ENCODE measurements at places on chromosomes 5 and 9.
A peak's percentile ranks its signal among the peaks of the same experiment; 100 is the strongest.

DNA sequence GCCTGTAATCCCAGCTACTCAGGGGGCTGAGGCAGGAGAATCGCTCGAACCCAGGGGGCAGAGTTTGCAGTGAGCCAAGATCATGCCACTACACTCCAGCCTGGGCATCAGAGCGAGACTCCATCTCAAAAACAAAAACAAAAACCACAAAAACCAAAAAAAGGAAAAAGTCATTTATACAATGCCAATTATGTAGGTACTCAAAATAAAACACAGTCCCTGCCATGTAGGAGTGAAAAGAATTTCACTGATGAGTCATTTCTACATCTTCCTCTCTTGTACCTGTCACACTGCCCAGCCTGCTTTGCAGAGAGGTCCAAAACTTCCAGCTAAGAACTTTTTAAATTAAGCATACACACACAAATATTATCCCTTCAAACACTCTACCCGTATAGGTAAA is 215.8 kb downstream of the EPB41L4A start:
- no peak for DNase-seq

- no peak for DNase-seq
These were observed 986.9 kb upstream of the ARRDC3 start for GRCh38 chr5:92370032-92370431.

- no peak for DNase-seq
These were observed 34.6 kb downstream of the SGCD start for GRCh38 chr5:156361436-156362109.

DNA sequence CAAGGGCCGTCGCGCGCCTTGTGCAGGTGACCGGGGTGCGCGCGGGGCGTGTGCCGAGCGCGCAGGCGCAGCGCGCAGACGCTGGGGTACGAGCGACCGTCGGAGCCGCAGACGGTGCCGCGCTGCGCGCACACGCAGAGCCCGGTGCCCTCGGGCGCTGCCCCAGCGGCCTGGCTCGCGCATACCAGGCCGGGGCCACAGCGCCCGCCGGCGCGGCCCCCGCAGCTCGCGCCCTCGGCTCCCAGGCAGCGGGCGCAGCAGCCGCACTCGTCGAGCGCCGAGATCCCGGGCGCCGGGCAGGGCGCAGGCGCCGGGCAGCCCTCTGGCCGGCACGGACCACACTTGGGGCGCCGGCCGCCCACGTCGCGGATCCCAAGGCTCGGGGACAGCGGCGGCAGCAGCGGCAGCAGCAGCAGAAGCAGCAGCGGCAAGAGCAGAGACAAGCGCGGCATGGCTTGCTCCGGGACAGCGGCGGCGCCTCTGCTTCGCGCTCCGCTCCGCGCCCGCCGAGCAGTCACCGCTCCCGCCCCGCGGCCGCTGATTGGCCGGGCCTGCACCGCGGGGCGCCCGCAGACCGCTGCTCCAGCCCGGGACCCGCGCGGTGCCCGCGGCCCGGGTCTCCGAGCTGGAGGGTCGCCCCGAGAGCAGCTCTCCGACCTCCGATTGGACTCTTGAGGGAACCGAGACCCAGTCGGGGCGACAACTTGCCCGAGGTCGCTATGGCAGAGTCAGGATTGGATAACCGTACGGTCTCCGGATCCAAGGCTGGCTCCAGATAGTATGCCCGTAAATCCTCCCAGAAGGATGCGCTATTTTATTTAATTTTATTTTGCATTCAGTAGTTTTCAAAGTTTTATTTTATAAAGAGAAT is at the start of gene IGFBPL1:
Gene IGFBPL1, minus strand, starts transcription at position 482 of the 871 bp plus-strand sequence. Its CDS starts 30 bp downstream, at position 452.
- DNase-seq, result peak; percentile 62

- no peak for DNase-seq
These were observed 313.8 kb downstream of the SLF1 start for GRCh38 chr5:94932259-94932658.

DNA sequence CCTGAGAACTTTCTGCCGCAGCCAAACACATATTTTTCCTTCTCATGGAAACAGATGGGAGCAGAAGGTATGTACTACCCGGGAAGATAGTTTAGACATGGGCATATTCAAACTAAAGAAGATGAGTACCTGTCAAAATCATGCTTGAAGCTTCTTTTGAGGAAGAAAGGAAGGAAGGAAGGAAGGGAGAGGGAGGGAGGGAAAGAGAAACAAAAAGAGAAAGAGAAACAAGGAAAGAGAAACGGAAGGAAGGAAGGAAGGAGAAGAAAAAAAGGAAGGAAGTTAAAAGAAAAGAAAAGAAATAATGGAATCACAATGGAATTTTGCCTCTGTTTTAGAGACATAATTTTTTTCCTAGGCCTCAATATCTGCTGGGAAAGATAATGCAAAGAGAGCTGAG is 34.6 kb downstream of the EPB41L4A start:
- no peak for DNase-seq

DNA sequence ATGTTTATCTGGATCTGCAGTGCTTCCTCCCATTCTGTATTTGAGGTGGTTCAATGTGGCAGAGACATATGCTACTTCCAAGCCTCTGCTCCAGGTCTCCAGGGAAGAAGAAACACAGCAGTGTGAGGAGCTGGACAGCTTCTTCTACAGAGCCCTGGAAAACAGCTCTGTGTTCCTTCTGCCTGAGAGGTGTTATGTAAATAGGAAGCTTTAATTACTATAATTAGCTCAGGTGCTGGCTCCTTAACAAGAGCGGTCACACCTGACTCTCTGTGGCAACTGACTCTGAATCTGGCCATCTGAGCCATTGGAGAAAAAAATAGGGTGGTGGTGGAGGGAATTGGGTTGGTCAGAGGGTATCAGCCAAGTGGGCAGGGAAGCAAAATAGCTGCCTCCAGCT is 332.4 kb upstream of the BRINP1 start:
- no peak for DNase-seq

GRCh38 chr5:56012281-56012963 is 17.7 kb upstream of the IL6ST start:
- DNase-seq, result peak; percentile 69

- no peak for DNase-seq
These were observed 59.7 kb downstream of the OSMR start for GRCh38 chr5:38905516-38905915.

- no peak for DNase-seq
These were observed 218.7 kb upstream of the S1PR3 start for GRCh38 chr9:88772575-88772974.

DNA sequence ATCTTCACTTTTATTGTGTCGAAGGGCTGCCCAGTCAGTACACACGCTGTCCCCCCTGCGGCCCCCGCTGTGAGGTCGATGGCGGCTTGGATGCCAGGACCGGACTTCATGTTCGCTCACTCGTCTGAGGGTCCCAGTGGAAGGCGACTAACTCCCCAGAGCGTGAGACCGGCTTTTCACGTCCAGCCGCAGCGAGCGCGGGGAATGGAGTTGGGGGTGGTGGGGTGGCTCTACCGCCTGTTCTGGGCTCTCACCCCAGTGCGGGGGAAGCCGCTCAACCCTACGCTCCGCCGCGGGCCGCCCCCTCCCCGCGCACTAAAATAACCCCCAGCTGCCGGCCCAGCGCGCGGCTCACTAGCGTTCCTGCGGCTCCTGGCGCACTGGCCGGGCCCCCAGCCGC is at the start of gene SLC25A2:
Gene SLC25A2, minus strand, starts transcription at position 294 of the 400 bp plus-strand sequence. Its CDS starts 184 bp downstream, at position 110.
- DNase-seq, result no peak

- no peak for DNase-seq
These were observed 28.0 kb upstream of the MIER3 start for GRCh38 chr5:56979968-56980367.

GRCh38 chr9:92664394-92665152 is 5.4 kb downstream of the IPPK start:
- no peak for DNase-seq

GRCh38 chr5:67619235-67619634 is 422.6 kb upstream of the CD180 start:
- no peak for DNase-seq

DNA sequence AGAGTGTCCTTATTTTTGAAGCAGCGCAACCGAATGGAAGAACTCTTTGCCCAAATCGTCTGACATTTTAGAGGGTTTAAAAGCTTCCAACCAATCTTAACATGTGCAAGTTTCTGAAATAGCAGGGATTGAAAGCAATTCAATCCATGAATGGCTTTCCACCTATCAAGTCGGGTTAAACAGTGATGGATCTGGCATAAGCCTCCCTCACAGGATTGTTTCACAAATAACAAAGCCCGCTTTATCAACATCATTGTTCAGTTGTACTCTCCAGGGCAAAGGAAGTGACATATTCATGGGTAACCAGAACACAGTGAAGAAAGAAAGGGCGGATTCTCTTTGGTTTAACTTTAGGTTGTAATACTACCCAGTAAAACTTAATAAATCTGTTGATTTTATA is 497.3 kb downstream of the MTRR start:
- DNase-seq, result no peak

DNA sequence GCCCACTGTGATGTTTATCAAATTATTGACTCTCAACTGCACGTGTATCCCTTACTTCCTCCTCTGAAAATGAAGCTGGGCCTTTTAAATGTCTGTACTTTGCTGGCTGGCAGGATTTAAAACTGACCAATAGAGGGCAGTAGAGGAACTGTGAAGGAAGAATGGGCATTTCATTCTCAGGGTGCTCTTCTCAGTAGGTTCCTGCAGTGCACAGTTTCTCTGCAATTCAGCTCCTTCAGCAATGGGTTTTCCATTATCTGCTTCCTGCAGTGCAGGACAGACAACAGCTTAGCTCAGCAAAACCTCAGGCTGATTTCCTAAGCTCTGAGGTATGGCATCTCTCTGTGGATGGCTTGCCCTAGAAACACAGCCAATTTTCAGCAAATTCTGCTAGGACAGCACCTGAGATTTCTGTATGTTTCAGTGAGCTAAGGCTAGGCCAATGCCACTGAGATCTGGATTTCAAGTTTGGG is 298.4 kb upstream of the PRDM9 start:
- peak; percentile 59 for DNase-seq

DNA sequence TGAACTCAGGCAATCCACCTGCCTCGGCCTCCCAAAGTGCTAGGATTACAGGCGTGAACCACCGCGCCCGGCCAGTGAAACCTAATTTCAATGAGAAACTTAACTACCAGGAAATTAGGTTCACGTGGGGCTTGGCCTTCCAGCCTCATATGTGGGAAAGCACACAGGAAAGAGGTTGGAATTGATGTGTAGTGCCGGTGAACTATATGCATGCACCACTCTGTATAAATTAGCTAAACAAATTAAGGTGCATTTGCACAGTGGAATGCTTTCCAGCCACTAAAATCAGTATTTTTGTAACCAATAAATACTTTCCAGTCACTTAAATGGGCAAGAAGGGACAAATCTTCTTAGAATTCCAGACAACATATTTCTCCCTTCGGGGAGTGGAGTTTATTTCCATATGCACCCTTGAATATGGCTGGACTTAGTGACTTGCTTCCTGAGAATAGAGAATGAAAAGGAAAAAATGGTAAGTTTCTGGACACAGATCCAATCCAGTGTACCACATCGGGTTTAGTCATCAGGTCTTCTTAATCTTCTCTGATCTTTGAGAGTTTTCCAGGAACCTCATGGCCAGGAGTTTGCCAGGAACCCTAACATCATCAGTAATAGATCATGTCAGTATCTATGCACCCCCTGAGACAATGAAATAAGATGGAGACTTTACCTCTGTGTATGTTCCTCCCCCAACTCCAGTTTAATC is 24.9 kb downstream of the ATOX1 start:
- DNase-seq, result no peak

DNA sequence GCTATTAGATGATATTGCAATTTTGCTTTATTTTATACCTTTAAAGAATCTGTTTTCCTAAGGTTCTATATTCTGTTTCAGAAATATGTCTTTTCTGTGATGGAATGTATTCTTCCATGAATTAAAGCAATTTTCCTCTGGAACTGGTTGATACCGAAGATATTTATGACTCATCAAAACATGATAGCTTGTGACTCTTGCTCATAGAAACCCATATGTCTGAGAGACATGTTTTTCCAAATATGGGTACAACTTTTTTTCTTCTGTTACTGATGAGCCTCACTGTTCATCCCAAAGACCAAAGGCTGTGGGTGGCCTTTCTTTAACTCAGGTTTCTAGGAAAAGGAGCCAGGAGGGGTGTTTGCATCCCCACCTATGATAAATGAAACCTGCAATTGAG is 126.1 kb upstream of the PAPPA start:
- DNase-seq, result no peak

GRCh38 chr9:28808042-28808441 is 1234.8 kb upstream of the C9orf72 start:
- peak; percentile 0 for DNase-seq

DNA sequence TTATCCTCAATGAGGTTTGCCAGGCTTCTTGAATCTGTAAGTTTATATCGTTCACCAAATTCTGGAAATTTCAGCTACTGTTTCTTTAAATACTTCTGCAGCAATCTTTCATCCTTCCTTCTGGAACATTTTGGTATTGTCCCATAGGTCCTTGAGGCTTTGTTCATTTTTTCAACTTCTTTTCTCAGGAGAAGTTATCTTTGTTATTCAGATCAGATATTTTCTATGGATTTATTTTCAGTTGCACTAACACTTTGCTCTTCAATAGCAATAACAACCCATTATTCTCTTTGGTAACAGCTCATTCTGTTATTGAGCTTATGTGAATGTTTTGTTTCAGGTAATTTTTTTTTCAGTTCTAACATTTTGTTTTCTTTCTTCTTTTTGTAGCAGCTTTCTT is 13.5 kb downstream of the SNX2 start:
- DNase-seq, result no peak

GRCh38 chr5:6565492-6565891 is 67.4 kb downstream of the NSUN2 start:
- DNase-seq, result no peak

GRCh38 chr5:159971038-159971437 is 37.9 kb upstream of the TTC1 start:
- no peak for DNase-seq

All from suppressor macrophage treated with lipopolysaccharide for 1 hour (primary cell).